ENCODE measurements at places on chromosomes 5 and 9. TPM values are rescaled to one million over a fixed set of nuclear protein-coding genes. Genes with fewer than 3 reads are reported as not detected.

C9orf50 gene
- total RNA-seq, result not detected

TICAM2 gene
- total RNA-seq, result 1.2 TPM

GDNF gene
- total RNA-seq, result 1.1 TPM

SLC27A6 gene
- 6.9 TPM for total RNA-seq

RAPGEF6 gene
- 9.7 TPM for total RNA-seq
